ENCODE measurements at places on chromosomes 1 and 21. TPM values are rescaled to one million over a fixed set of nuclear protein-coding genes. Genes with fewer than 3 reads are reported as not detected.
A peak's percentile ranks its signal among the peaks of the same experiment; 100 is the strongest.

DNA sequence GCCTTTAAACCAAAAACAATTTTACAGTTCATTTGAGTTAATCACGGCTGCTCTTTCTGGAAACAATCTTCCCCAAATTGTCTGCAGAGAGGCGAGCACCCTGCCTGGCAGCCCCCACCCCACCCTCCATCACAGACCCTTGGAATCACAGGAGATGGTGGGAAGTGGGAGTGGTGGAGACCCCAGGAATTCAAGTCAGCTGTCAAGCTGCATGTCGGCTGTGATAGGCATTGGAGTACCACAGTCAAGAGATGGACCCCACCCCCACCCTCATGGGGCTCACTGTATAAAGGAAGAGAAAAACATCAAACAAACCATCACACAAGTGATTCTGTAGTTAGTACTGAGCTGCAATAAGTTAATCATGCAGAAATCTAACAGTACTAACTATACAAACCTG is 360.4 kb downstream of the MATN1 start:
- no peak overlapping the region for H3K4me3 ChIP-seq
- H3K27me3 ChIP-seq = no peaks in the 10 kb centered on the region
- no peak for DNase-seq
- H3K4me1 ChIP-seq = no peaks in the 10 kb centered on the region
- no peak overlapping the region for H3K27ac ChIP-seq

DNA sequence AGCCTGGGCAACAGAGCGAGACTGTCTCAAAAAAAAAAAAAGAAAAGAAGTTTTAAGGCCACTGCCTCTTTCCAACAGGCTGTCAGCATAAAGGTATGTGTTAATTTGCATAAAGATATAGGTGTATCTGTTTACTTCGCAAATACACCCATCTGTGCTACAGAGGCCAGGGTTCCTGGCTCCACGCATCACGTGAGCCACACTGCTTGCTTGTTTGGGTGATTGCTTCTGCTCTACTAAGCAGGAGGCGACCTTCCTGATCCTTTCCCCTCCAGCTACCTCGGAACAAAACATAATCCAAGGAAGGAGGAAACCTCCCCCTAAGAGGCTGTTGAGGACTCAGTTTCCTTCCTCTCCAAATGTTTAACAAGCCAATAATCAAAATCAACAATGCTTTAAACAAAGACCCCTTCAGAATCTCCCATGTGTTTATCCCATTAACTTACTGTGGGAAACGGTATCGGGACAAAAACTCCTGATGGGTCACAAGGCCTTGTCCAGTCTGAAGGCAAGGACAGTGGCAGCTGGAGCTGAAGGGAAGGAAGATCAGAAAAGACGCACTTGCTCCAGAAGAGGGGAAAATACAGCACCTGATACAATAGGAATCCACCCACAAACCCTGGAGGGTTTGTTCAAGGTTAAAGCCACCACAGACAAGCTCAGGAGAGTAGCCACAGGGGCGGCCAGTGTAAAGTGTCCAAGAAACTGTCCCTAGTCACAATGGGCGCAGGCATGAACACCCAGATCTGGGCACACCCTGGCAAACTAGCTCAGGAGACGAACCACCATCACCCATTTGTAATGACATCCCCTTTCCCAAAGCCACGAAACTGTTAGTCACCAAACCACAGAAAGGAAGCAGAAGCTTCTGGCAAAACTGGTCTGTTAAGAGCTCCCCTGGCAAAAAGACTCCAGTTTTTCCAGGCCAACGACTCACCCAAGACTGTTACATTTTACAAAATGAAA is 17.2 kb downstream of the CTNNBIP1 start:
- peaks cover 23% of the 10 kb centered on the region for H3K4me1 ChIP-seq
- peak overlapping the region; percentile 4 for H3K27ac ChIP-seq
- no peak for DNase-seq
- no peaks in the 10 kb centered on the region for H3K27me3 ChIP-seq

GRCh38 chr1:62439652-62440371 is 3.0 kb downstream of the USP1 start:
- no peak overlapping the region for H3K4me3 ChIP-seq
- H3K4me1 ChIP-seq = peaks cover 8% of the 10 kb centered on the region
- no peaks in the 10 kb centered on the region for H3K36me3 ChIP-seq
- no peak overlapping the region for H3K27ac ChIP-seq
- H3K27me3 ChIP-seq = no peaks in the 10 kb centered on the region

- no peak overlapping the region for H3K4me3 ChIP-seq
- H3K27me3 ChIP-seq = no peaks in the 10 kb centered on the region
- no peak for DNase-seq
- no peaks in the 10 kb centered on the region for H3K4me1 ChIP-seq
Measured at GRCh38 chr1:95699149-95699953, 465.3 kb downstream of the RWDD3 start.

GRCh38 chr1:65256860-65257708 is 52.3 kb upstream of the DNAJC6 start:
- peaks cover 8% of the 10 kb centered on the region for H3K4me1 ChIP-seq
- H3K4me3 ChIP-seq = no peak overlapping the region
- no peaks in the 10 kb centered on the region for H3K27me3 ChIP-seq

DNA sequence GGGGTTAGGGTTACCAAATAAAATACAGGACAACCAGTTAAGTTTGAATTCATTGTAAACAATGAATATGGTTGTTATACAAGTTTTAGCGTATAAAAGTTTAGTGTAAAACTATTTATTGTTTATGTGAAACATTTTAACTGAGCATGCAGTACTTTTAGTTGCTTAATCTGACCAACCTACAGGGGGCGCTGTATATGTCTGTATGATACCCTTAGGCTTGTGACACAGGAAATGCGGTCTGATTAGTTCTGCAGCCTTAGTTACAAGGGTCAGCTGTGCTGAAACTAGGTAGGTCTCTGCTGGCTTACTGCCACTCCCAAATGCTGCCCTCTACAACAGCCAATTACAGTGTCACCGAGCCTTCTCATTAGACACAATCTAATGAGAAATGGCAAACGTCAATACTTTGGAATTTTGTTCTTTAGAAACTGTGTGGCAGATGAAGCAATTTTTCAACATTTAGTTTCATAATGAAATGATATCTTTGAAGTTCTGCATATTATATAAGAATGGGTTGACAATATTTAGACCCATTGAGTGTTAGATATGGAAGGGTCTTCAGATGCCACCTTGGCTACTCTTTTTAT is 56.2 kb downstream of the NTNG1 start:
- no peaks in the 10 kb centered on the region for H3K36me3 ChIP-seq
- peak; percentile 68 for DNase-seq
- H3K4me3 ChIP-seq = no peak overlapping the region
- H3K27me3 ChIP-seq = no peaks in the 10 kb centered on the region
- no peaks in the 10 kb centered on the region for H3K4me1 ChIP-seq
- no peak overlapping the region for H3K27ac ChIP-seq

- no peak overlapping the region for H3K4me3 ChIP-seq
- no peak for DNase-seq
- H3K36me3 ChIP-seq = no peaks in the 10 kb centered on the region
- no peaks in the 10 kb centered on the region for H3K27me3 ChIP-seq
- H3K27ac ChIP-seq = no peak overlapping the region
Measured at GRCh38 chr1:37824001-37824400, 16.0 kb upstream of the YRDC start.

- no peak for DNase-seq
- no peaks in the 10 kb centered on the region for H3K36me3 ChIP-seq
- no peak overlapping the region for H3K4me3 ChIP-seq
- H3K4me1 ChIP-seq = no peaks in the 10 kb centered on the region
- H3K27me3 ChIP-seq = no peaks in the 10 kb centered on the region
Measured at GRCh38 chr1:91856996-91857395, 29.0 kb downstream of the TGFBR3 start.

DNA sequence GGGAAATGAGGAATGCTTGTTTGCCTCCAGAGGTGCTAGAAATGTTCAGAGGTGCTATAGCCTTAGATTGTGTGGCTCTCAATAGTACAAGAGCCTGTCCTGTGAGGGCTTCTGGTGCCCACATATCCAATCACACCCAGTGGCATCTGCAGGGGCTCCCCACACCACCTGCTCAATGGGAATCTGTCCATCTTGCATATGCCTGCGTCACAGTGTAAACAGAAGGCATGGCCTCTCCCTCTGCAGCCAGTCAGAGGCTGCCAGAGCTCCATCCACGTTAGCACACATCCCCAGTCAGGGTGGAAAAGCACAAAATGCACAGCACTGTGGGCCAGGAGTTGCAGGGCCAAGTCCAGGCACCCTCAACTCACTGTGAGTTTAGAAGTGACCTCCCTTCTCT is 113.6 kb upstream of the GRIK3 start:
- no peak for DNase-seq
- H3K36me3 ChIP-seq = no peaks in the 10 kb centered on the region
- H3K27ac ChIP-seq = no peak overlapping the region

- H3K27me3 ChIP-seq = no peaks in the 10 kb centered on the region
- H3K27ac ChIP-seq = peak overlapping the region; percentile 26
- peak; percentile 57 for DNase-seq
- H3K4me3 ChIP-seq = no peak overlapping the region
Measured at GRCh38 chr21:41170442-41170841, 2.5 kb downstream of the BACE2 start.

DNA sequence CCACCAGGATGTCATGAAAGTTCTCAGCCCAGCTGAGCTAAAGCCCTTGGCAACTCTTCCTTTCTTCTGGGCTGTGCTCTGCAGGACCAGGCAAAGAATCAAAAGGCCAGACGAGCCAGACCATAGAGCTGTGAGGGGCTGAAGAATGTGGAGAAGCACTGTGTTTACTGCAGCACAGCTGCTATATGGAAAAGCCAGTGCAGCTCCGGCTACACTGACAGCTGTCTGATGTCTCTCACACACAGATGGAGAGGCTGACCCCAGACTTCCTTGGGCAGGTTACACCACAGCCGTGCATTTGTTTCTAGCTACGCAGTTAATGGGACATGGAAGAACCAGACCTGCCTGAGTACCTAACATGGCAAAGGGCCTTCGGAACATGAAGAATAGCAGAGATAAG is 40.3 kb downstream of the CD247 start:
- no peak overlapping the region for H3K4me3 ChIP-seq
- no peaks in the 10 kb centered on the region for H3K36me3 ChIP-seq
- no peaks in the 10 kb centered on the region for H3K4me1 ChIP-seq
- no peak overlapping the region for H3K27ac ChIP-seq
- DNase-seq = no peak

GRCh38 chr1:206583707-206584648 is 28.3 kb downstream of the EIF2D start:
- peak; percentile 87 for DNase-seq
- H3K4me3 ChIP-seq = no peak overlapping the region
- H3K27ac ChIP-seq = no peak overlapping the region
- no peaks in the 10 kb centered on the region for H3K36me3 ChIP-seq
- peaks cover 2% of the 10 kb centered on the region for H3K4me1 ChIP-seq
- no peaks in the 10 kb centered on the region for H3K27me3 ChIP-seq

The CRYAA gene
- total RNA-seq = not detected

The GPR157 gene
- total RNA-seq = 11.7 TPM

The RAB25 gene
- total RNA-seq = 1.2 TPM

The NOS1AP gene
- total RNA-seq = 5.1 TPM

The ATF3 gene
- 3.2 TPM for total RNA-seq
